ENCODE measurements at places on chromosomes 1 and 21.

DNA sequence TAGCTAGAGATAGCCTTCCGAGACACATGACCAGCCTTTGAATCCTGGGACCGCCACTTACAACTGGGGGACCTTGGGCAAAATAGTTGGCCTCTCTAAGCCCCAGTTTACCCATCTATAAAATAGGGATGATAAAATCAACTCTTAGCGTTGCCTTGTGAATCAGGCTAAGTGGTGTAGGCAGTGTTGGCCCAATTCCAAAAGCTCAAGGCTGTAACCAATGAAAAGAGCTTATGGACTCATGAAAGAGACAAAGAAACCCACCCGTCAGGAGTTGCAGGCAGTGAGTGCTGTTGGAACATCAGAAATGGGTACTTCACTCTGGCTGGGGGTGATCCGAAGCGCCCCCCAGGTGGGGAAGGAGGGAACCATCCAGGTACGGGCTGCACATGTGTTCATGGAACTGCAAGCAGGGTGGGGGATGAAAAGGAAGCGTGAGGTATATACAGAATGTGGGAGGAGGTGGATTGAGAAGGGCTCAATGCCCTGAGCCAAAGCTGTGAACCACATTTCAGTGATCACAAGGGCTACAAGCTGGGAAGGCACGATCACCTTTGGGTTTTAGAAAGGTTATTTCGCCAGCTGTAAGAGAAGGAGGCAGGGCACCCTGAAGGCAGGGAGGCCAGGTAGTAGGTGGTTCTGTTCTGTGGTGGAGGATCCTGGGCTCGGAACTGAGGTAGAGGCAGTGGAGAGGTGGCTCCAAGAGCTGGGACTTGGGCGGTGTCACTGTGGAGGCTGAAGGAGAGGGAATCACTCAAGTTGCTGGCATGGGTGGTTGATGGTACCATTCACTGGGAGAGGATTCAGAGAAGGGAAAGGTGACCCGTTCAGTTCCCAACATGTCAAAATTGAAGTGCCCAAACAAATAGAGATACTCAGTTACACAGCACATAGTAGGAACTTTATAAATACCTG is 11.4 kb upstream of the KIAA1614 start:
- no peak for DNase-seq

DNA sequence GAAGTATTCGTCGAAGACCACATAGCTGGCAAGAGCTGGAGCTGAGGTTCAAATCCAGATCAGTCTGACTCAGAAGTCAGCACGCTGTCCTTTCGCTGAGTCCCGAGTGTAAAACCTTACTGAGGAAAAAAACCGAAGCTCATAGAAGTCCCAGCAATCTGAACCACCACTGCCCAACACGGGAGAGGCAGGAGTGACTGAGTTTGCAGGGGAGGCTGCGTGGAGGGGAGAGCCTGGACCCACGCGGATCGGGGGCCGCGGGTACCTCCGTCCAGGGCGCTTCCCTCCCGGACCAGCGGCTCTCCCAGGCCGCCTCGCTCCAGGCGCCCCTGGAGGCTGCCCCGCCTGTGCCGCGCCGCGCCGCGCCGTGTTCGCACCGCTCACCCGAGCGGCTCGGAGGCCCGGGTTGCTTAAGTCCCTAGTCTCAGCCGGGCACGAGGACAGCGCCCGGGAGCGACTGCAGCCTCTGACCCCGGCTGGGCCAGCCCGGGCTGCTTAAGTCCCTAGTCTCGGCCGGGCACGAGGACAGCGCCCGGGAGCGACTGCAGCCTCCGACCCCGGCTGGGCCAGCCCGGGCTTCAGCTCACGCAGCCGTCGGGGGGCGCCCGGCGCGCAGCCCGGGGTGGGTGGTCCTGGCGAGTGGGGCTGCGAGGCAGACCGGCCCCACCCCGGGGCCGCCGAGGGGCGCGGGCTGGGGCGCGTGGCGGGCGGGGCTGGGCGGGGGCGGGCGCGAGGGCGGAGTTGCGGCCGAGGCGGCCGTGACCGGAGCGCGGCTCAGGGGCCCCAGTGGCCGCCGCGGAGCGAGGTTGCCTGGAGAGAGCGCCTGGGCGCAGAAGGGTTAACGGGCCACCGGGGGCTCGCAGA is at the start of gene ADAMTSL4:
Gene ADAMTSL4 (plus strand): TSS at position 777 of the 864 bp plus-strand sequence. CDS start 2,881 bp downstream, outside the sequence.
- DNase-seq: peak; percentile 76

DNA sequence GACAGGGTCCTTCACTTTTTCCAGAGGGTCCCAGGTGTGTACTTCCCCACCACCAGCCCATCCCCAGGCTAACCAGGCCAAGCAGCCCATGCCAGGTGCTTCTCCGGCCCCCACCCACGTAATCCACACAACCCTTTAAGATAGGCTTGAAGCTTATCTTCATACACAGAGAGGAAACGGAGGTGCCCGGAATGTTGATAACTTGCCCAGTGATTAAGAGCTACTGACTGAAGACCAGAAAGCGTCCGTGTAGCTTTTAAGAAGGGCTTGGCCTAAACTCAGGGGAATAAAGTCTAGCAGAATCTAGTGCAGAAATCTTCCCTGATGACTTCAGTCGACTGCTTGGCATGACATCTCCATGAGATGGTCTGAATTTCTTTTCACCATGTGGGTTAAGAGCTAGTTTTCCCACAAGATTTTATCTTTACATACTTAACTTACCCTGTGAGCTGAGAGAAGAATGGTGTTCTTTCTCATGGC is 138.7 kb downstream of the GALNT2 start:
- no peak for DNase-seq

GRCh38 chr1:202160377-202160940 is at the start of gene PTPN7:
Gene PTPN7 (minus strand): TSS chr1:202160602. CDS start chr1:202159402, 1,200 bp downstream.
- no peak for DNase-seq

- DNase-seq: no peak
These were observed 254.4 kb downstream of the AKT3 start for GRCh38 chr1:243595527-243596210.

- no peak for DNase-seq
These were observed 33.4 kb upstream of the ARHGAP29 start for GRCh38 chr1:94270801-94271203.

DNA sequence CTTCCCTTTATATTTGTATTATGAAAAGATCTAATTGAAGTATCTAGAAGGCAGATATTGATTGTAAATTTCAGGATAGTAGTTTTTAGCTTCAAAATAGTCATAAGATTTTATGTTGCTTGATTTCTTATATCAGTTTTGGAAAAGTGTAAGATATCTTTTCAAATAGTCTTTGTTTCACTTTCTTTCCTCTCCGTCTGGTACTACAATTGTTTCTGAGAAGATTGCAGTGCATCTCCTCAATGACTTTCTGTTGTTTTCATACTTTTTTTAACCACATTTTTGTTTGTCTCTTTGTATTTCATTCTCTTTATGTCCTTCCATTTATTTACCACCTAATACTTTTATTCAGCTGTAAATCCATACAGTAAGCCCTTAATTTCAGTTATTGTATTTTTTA is 964.6 kb upstream of the B3GALT2 start:
- DNase-seq: no peak

GRCh38 chr1:33460947-33461629 is 11.4 kb upstream of the ZSCAN20 start:
- DNase-seq: no peak

GRCh38 chr1:3573500-3573899 is 37.8 kb downstream of the MEGF6 start:
- no peak for DNase-seq

GRCh38 chr21:16370186-16370585 is 640.4 kb downstream of the USP25 start:
- peak; percentile 26 for DNase-seq

- no peak for DNase-seq
These were observed 669.4 kb downstream of the SMYD3 start for GRCh38 chr1:245837718-245838117.

GRCh38 chr21:46206163-46207005 is 22.1 kb upstream of the SPATC1L start:
- no peak for DNase-seq

GRCh38 chr1:116415699-116416533 is 42.9 kb downstream of the ATP1A1 start:
- DNase-seq: peak; percentile 60

DNA sequence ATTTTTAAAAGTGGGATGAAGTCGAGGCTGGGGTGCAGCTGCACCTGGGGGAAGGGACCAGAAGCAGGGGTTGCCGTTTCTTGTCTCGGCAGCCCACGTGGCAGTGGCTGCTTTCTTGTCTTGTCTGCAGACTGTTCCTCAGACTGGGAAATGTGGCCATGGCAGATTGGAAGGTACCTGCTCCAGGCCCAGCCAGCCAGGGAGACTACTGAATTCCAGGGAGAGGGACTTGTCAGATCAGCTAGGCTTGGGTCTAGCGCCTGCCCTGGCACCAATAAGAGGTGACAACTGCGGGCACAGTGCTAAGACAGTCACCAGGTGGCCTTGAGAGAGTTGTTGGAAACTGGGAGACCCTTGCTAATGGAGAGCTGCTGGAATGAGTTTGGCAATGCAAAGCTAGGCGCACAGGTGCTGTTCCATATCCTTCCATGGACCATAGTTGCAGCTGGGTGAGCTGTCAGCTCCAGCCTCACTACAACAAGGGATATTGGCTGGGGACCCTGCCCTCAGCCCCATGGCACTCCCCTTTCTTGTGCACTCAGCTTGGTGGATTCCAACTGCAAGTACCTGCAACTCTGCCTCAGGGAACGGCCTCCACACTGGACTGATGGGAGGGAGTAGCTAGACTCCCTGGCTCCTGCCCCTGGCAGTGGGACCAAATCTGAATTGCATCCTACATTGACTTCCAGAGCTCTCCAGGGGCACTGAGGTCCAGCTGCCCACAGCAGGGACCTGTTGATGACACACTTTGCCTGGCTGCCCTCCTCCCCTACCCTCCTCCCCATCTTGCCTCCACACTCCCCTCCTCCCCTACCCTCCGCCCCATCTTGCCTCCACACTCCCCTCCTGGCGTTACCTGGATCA is 9.9 kb upstream of the IL22RA1 start:
- DNase-seq: no peak

DNA sequence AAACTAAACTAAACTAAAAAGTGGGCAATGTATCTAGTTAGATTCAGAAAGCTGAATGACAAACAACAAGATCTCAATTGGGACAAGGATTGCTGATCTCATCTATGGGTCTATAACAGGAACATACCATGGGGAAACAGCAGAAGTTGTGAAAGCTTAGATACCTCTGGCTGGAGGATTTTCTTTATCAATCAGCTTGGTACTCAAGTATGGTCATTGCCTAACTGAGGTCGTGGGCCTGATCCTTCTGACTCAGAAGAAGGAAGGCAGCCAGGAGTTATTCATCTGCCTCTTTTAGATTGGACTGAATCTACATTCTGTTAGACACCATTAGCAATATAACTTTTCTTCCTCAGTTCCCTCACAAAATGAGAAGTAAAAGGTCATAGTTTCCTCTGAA is 39.7 kb downstream of the DNTTIP2 start:
- DNase-seq: no peak

DNA sequence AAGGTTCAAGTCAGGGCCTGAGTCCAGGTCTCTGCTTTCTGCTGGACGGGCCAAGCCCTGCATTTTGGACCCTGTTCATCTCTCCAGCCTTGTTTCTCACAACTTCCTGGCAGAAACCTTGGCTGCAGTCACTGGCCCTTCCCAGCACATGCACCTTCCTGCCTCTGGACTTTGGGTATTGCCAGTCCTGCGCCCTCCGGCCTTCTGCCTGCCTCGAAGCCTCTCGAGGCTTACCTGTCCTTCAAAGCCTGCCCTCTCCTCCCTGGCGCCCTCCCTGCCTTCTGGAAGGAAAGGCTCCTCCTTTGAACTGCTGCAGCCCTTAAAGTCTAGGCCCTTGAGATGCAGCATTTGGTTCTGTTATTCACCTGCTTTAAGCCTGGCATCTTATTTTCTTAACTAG is 52.8 kb downstream of the HTR6 start:
- no peak for DNase-seq

- no peak for DNase-seq
These were observed 65.2 kb downstream of the OBSCN start for GRCh38 chr1:228272831-228273571.

- DNase-seq: peak; percentile 92
These were observed 27.1 kb downstream of the FTCD start for GRCh38 chr21:46128106-46128932.

DNA sequence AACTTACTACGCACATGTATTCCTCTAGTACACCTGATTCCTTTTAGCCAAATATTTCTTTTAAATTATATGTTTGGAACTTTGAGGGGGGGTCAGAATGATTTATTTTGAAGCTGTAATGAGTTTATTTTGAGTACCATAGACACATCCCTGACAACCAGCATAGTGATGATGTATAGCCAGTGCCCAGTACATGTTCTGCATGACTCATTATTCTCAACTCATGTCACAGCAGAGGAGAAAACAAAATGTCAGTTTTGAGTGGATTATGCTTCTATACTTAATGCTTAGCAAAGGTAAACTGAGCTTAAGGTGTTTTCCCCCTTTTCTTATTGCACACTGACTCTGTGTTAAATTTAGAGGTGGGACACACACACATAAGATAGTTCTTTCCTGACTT is 22.4 kb upstream of the LEPR start:
- no peak for DNase-seq

- no peak for DNase-seq
These were observed 542.5 kb upstream of the DAB1 start for GRCh38 chr1:57966340-57966739.

- no peak for DNase-seq
These were observed 100.7 kb upstream of the TSPAN2 start for GRCh38 chr1:115189814-115190539.

GRCh38 chr1:162389021-162389818 is 7.7 kb downstream of the C1orf226 start:
- no peak for DNase-seq

DNA sequence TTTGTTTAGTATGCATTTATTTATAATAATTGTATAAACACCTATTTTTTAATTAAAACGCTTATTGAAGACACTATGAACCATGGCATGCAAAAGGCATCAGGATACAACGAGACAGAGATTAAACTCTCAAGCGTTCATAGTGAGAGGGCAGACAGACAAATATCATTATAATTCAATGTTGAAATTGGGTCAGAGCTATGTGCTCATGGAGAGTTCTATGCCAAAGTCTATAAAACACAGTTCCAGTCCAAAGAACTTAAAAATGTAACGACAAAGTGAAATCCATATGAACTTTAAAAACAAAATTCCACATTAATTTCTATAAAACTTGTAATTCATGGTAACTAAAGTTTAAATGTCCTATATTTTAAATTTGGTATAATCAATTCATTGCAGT is 724.0 kb downstream of the LTN1 start:
- peak; percentile 8 for DNase-seq

DNA sequence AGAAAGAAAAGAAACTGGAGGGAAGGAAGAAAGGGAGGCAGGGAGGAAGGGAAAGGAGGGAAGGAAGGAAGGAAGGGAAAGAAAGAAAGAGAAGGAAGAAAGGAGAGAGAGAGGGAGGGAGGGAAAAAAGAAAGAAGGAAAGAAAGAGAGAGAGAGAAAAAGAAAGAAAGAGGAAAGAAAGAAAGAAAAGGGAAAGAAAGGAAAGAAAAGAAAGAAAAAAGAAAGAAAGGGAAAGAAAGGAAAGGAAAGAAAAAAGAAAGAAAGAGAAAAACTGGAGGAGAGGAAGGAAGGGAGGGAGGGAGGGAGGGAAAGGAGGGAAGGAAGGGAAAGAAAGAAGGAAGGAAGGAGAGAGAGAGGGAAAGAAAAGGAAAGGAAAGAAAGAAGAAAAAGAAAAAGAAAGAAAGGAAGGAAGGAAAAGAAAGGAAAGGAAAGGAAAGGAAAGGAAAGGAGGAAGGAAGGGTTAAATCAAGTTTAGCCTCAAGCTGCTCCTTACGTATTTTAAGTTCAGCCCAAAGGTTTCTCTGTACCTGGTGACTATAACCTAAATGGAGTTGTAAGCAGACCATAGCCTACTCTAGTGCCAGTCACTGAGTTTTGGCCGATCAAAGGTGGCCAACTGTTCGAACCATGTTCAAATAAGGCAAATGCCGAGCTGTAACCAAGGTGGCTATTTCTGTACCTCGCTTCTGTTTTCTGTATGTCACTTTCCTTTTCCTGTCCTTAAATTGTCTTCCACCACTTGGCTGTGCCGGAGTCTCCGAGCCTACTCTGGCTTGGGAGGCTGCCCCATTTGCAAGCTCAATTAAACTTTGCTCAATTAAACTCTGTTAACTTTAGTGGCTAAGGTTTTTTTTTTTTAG is 37.8 kb upstream of the TMPRSS2 start:
- DNase-seq: no peak

Measured in SK-N-DZ (cell line).